Effector memory CD8-positive, alpha-beta T cell (primary cell): ENCODE measurements at places on chromosomes 2 and 18.

- DNase-seq = no peak
Measured at GRCh38 chr2:168211664-168212163, 35.7 kb downstream of the STK39 start.

DNA sequence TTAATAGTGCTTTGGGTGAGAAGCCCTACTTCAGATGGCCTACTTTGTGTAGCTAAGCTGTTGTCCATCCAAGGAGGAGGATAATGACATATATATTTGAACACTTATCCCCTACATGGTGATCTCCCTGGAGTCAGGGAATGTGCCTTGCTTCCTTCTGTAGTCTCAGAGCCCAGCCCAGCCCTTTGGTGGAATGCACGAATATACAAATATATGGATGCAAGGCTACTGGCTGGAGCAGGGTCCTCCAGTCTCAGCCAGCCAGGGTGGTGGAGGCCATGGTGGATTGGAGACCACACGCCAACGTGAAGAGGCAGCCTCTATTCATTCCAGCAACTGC lies 150.6 kb upstream of the RIOK3 start:
- DNase-seq = no peak

- no peak for DNase-seq
Measured at GRCh38 chr2:82237994-82238662, 1933.6 kb upstream of the LRRTM1 start.

- DNase-seq = no peak
Measured at GRCh38 chr2:38524580-38524979, 78.1 kb downstream of the HNRNPLL start.

DNA sequence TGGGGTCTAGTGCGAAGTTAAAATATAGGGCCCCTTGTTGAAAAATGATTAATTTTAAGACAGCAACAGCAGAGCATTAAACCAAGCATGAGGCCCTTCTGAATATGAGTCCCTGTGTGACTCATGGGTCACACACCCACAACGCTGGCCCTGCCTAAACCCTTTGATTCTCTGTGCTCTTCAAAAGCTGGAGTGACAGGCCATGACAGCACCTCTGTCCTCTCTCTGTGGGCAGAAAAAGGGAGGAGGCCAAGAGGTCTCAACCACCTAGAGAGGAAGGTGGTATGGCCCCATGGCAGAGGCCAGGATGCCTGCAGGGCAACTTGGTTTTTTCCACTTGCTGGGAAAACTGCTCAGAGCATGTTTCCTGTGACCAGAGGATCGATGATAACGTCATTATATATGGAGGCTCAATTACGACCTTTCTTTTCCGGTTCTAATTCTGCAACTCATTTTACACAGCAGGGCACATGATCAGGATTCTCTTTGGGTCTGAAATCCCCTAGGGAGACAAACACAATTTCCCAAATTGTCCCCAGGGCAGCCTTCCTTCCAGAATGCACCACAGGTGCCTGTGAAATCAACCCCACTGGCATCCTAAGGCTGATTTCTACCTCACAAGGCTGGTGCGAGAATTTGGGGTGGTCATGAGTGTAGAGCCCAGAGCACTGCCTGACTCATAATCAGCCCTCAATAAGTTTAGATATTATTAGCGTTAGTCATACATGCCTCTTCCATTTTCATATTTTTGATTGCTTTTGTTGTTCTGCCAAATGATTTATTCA lies 102.0 kb upstream of the PPP1CB start:
- DNase-seq = no peak

DNA sequence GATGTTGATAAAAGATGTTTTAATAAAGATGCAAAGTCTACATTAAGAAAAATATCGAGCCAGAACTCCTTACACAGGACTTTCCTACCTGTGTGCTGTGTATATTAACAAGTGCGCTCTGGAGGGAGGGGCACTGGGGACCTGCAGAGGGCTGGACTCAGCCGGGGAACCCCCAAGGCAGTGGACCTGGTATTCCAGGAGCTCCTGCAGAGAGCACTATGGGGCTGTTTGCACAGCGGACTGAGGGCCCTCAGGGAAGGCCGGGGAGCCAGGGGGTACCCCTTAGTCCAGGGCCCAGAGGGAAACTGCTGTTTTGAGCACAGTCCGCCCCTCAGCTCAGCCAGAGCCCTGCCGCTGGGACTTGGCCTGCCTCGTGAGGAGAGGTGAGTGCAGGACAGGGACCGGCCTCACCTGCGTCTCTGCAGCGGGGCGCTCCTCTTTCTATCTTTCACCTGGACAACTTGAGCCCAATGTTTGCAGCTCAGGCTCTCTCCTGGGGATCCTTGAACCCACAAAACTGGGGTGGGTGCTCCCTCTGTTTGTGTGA lies 168.4 kb downstream of the ARL4C start:
- DNase-seq = no peak

DNA sequence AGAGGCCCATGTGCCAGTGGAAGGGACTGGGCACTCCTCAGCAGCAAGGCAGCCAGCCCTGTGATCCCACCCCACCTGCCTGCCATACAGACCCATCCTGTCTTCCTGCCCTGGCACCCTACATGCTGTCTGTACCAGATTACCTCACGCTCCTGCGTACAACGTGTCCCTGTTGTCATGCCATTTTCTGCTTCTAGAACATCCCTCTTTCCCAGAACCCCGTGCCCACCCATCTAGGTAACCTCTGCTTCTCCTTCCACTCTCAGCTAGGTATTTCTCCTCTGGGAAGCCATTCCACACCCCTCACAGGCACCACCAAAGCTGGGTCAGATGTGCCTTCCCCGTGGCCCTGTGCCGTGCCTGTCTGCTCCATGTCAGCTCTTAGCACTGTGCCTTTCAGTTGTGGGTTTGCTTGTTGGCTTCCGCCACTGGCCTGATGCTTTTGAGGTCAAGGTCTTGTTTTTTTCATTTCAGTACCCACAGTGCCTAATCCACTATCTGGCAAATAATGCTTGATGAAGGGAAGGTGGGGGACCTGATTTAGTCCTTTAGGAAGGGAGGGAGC lies 71.7 kb upstream of the ALPP start:
- no peak for DNase-seq

- DNase-seq = no peak
Measured at GRCh38 chr18:69559604-69560003, 158.9 kb downstream of the DOK6 start.

DNA sequence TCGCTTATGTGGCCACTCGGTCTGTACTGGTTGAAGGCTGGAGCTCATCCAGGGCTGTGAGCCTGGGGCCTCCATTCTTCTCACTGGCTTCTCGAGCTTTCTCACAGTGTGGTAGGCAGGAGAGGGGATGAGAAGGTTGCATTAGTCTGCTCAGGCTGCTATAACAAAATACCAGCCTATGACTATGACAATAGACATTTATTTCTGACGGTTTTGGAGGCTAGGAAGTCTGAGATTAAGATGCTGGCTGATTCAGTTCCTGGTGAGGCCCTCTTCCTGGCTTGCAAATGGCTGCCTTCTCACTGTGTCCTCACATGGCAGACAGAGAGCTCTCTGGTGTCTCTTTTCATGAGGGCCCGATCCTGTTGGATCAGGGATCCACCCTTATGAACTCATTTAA lies 6.2 kb upstream of the STK25 start:
- no peak for DNase-seq

DNA sequence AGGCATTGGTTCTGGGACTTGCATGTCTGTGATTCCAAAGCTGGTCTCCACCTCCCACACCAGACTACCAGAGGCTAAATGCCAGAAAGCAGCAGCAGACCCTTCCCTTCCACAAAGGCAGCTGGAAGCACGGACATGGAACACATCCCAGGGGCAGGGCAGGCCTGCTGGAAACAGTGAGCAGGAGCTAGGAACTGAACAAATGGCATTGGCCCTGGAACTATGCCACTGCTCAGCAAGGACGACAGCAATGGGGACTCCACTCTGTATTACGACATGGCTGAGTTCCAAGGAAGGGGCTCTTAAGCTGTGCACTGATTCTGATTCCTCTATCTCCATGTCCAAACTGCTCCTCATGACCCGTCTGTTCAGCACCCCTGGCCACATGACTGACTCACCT lies 77.8 kb upstream of the TFCP2L1 start:
- no peak for DNase-seq

DNA sequence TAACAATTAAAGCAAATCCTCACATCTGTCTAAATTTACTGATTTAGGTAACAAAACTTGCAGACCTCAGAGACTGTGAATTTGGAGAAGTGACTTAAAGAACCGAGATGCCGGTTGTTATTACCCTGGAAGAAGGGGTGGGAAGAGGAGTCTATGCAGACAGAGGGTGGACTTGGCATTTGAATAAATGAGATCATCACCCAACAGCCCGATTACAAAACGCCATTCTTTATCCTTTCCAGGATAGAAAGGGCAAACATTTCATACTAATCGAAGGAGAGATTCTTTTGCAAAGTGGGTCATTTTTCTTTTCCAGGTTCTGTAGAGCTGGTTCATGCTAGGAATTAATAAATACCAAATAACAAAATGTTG lies 73.1 kb upstream of the TPO start:
- no peak for DNase-seq

GRCh38 chr2:128195435-128195984 lies 104.5 kb downstream of the UGGT1 start:
- DNase-seq = no peak
